ENCODE measurements at places on chromosomes 3 and 15. TPM values are rescaled to one million over a fixed set of nuclear protein-coding genes. Genes with fewer than 3 reads are reported as not detected.
A peak's percentile ranks its signal among the peaks of the same experiment; 100 is the strongest.

- no peak overlapping the region for H3K4me3 ChIP-seq
- no peak overlapping the region for H3K27ac ChIP-seq
- H3K27me3 ChIP-seq = no peaks in the 10 kb centered on the region
- no peaks in the 10 kb centered on the region for H3K4me1 ChIP-seq
- DNase-seq = no peak
- no peaks in the 10 kb centered on the region for H3K36me3 ChIP-seq
Observed at GRCh38 chr15:33533197-33533596, 222.4 kb downstream of the RYR3 start.

SLC12A8 gene
- total RNA-seq = 2.8 TPM

MKRN2 gene
- 27.4 TPM for total RNA-seq

DNA sequence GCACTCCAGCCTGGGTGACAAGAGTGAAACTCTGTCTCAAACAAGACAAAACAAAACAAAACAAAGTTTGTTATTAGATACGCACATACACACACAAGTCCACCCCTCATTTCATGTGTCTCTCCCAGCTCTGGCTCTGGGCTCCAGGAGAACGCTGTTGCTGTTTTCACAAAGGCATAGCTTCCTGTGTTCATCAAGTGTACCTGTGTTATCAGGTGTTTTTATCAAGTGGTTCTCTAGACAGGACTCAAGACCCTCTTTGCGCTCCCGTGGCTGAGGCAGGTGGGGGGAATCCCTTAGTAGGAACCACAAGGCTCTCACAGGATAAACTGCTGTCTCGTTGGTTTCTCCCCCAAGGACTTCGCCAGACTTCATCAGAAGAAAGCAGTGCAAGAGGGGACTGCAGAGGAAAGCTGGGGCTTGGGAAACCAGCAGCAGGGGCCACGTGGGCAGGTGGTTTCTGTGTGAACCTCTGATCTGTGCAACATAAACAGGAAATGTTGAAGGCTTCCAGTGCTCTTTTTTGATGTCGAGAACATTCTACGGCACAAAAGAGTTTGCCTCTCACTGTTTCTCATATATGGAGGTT, 6.9 kb upstream of the PPP1R2 start:
- peak overlapping the region; percentile 91 for H3K27ac ChIP-seq
- H3K36me3 ChIP-seq = no peaks in the 10 kb centered on the region
- no peak overlapping the region for H3K4me3 ChIP-seq
- no peaks in the 10 kb centered on the region for H3K27me3 ChIP-seq

- peak; percentile 62 for DNase-seq
- no peak overlapping the region for H3K27ac ChIP-seq
- H3K27me3 ChIP-seq = no peaks in the 10 kb centered on the region
- no peak overlapping the region for H3K4me3 ChIP-seq
Observed at GRCh38 chr15:90910441-90911301, 7.6 kb downstream of the MAN2A2 start.

GRCh38 chr15:32844118-32844711, 126.4 kb downstream of the GREM1 start:
- H3K27ac ChIP-seq = no peak overlapping the region
- H3K36me3 ChIP-seq = no peaks in the 10 kb centered on the region
- H3K4me3 ChIP-seq = no peak overlapping the region
- no peaks in the 10 kb centered on the region for H3K27me3 ChIP-seq

All from spleen (tissue), 13 donors.